ENCODE measurements at places on chromosomes 4 and X.
A peak's percentile ranks its signal among the peaks of the same experiment; 100 is the strongest.

DNA sequence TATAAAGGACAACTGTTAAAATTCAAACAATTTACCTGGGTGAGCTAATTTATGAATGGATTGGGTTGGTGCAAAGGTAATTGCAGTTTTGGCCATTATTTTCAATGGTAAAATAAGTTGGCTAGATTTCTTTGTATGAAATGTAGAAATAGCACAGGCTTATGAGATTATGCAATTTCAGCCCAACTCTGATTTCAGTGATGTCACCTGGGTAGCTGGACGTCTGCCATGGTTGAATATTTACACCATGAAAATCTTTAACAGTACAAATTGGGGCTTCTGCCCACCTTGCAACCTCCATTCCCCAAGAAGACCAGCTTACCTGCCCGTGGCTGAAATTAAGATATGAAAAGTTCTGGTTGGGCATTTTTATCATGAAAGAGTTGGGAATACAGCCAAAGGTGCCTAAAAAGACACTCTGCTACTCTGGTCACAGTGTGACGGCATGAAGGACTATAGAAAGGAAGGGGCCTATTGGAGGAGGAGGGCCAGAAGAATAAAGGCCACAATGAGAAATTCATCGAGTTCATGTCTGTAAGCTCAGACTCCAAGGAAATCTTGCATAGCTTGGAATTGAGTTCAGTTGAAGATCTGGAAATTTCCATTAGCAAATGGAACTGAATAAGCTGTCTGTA is 29.7 kb downstream of the EGF start:
- no peak for DNase-seq

DNA sequence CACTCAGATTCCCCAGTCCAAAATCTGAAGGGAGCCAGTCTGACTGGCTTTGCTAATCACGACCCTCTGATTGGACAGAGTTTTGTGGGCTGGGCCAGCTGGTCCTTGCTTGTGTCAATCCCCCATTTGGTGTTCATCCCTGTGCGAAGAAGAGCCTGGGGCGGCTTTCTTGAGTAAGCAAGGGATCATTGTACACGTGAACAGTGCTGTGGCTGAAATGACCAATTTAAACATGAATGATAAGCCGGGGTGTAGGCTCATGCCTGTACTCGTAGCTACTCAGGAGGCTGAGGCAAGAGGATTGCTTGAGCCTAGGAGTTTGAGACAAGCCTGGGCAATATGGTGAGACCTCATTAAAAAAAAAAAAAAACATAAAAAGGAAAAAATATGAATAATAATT is 379.1 kb downstream of the RAPGEF2 start:
- DNase-seq: no peak

- DNase-seq: no peak
Observed at GRCh38 chr4:636628-637159, 11.3 kb downstream of the PDE6B start.

DNA sequence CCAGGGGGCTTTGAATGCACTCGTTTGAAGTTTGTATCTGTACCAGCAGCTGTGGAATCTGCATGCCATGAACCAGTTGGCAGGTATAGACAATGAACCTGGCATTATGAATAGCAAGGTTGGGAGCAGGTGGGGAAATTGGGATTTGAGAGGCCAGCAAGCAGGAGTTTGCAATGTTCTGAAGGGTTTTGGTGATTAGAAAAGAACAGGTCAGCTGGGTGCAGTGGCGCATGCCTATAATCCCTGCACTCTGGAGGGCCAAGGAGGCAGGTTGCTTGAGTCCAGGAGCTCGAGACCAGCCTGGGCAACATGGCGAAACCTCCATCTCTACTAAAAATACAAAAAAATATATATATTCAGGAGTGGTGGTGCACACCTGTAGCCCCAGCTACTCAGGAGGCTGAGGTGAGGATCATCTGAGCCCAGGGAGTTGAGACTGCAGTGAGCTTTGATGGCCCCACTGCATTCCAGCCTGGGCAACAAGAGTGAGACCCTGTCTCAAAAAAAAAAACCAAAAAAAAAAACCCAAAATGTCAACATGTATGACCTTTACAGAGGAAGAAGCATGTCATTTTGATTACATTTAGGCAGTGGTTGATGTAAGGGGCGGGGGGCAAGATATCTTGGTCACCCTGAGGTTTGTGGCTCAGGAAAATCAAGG is 63.9 kb downstream of the TSC22D3 start:
- DNase-seq: no peak

GRCh38 chr4:166169111-166169510 is 296.1 kb downstream of the TLL1 start:
- DNase-seq: peak; percentile 4

GRCh38 chrX:107000013-107000515 is at the start of gene MORC4:
TSS of gene MORC4 (minus strand) at chrX:107000212. CDS start at chrX:106999969, 243 bp downstream.
- DNase-seq: peak; percentile 81

- peak; percentile 40 for DNase-seq
Observed at GRCh38 chrX:103396186-103396585, 19.8 kb downstream of the BEX3 start.

- no peak for DNase-seq
Observed at GRCh38 chrX:107748506-107748905, 27.1 kb downstream of the TSC22D3 start.

GRCh38 chr4:27001398-27002164 is 140.9 kb downstream of the STIM2 start:
- DNase-seq: no peak

- no peak for DNase-seq
Observed at GRCh38 chrX:41958861-41959260, 35.5 kb upstream of the CASK start.

GRCh38 chr4:7146059-7146785 is 46.1 kb upstream of the SORCS2 start:
- no peak for DNase-seq

DNA sequence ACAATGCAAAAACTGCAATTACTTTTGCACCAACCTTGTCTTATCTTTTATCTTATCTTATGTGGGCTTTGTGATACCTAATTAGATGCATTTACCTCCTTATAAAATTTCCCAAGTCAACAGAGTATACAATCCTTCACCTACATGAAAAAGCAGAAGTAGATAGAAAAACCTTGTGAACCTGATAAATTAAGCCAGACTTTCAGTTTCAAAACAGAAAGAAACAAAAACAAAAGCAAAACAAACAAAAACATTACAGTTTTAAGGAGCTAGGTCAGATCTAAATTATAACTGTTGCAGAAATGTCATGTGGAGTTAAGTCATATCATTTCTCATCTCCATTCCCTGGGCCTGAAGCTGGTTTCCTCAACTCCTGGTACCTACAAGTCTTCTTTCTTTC is 24.9 kb upstream of the CXXC4 start:
- DNase-seq: no peak

DNA sequence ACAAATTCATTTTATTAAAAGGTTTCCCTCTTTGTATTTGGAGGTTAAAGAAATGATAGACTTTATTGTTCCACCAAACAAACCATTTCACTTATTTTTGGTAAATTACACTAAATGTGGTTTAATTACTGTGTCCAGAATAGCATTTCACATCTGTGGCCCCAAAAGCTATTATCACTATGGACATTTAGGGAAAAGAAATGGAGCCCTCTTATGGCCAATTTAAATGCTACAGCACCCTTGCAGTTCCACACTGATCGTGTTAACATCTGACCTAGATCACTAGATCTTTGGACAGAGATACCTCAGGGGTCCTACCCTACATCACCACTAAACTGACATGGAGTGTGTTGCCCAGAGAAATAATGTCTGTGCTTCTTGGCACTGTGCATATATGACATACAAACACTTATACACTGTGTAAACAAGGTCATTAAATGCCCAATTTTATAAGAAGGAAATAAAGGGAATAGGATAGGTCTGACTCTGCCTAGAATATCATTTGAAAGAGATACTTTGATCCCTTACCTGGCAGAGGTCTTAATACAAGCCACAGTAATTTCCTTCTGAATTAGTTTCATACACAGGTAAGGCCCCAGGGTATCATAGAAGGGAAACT is 163.9 kb downstream of the KDR start:
- DNase-seq: peak; percentile 54

GRCh38 chr4:31984872-31985271 is 1264.7 kb downstream of the PCDH7 start:
- peak; percentile 3 for DNase-seq

- no peak for DNase-seq
Observed at GRCh38 chrX:109300415-109300814, 181.5 kb downstream of the GUCY2F start.

- no peak for DNase-seq
Observed at GRCh38 chrX:70635227-70635626, 190.6 kb downstream of the DLG3 start.

GRCh38 chr4:88143504-88143903 is 14.9 kb downstream of the ABCG2 start:
- peak; percentile 51 for DNase-seq

- no peak for DNase-seq
Observed at GRCh38 chrX:12494400-12495138, 296.6 kb upstream of the PRPS2 start.

DNA sequence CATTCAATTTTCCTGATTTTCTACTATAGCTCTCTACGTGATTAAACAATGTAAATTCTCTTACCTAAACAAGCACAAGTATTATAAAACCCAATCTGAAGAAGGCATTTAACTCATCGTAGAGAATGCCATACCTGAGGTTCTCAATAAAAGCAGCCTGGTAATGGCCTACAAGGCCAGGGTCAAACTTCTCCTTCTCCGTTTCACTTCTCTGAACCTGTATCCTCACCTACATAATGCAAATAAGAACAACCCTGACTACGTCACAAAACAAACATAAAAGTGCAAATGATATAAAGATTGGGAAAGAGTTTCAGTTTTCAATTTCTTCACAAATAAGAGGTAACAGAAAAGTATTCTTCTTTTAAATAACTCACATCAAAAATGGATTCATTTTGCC is 55.6 kb upstream of the STS start:
- DNase-seq: no peak

DNA sequence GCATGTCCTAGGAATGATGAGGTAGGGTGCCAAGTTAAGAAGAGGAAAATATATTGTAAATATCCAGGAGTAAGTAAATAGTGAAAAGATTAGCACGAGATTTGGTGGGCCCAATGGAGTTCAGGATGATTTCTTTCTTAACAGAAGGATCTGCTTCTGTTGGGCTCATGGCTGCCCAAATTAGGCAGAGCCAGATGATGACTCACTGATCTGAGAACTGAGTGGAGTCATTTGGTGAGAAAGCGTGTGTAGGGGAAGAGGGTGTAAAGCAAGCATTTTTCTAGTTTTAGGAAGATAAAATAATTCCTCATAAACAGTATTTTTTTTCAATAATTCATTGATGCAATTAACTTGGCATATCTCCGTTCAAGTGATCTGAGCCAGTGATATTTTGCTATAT is 1.6 kb downstream of the TBX22 start:
- peak; percentile 28 for DNase-seq

DNA sequence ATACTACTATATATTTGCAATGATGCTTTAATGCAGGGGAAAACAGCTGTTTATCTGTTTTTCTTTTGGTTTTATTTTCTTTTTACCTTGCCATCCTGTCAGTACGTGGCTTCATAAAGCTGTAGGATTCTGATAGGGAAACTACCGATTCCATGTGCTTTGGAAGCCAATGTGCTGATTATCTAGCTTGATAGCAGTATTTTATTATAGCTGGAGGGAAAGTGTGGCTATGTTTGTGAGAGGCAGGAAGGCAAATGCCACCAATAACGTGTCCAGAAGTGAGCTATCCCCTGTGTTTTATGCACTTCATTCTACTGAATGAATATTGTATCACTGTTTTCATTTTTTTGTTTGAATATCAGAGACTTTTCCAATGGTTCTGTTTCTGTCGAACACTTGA is 43.7 kb downstream of the IL15 start:
- no peak for DNase-seq

GRCh38 chr4:79255793-79256192 is 70.1 kb downstream of the NAA11 start:
- no peak for DNase-seq

DNA sequence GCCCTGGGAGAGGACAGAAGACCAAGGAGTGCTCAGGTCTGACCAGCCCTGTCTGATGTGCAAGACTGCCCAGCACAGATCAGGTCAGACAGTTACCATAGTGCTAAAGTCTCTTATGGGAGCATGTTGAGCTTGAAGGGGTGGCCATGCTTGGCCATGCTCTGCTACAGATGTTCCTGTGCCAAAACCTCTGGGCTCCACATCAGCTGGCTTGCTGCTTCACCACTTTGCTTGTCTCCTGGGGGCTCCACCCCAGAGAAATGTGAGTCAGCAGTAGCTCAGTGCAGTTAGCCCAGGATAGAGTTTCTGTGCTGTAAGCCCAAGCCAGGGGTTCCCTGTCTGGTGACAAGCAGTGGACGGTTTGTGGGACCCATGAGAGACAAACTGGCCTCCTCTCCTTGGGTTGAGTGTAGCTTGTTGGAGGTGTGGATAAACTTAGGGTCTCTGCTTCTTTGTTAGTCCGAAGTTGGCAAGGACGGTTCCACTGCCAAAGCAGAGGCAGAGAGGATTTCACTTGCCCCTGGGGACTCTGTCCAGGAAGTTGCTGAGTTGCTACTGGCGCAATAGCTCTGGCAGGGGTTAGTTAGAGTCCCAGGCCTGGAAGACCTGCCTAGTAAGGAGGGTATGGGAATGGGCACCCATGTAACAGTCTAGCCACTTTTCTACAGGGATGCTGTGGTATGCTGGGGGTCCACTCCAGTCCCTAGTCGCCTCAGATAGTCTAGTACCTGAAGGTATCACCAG is 8.7 kb upstream of the TMSB15C start:
- no peak for DNase-seq

- no peak for DNase-seq
Observed at GRCh38 chr4:120000591-120001296, 65.9 kb downstream of the MAD2L1 start.

DNA sequence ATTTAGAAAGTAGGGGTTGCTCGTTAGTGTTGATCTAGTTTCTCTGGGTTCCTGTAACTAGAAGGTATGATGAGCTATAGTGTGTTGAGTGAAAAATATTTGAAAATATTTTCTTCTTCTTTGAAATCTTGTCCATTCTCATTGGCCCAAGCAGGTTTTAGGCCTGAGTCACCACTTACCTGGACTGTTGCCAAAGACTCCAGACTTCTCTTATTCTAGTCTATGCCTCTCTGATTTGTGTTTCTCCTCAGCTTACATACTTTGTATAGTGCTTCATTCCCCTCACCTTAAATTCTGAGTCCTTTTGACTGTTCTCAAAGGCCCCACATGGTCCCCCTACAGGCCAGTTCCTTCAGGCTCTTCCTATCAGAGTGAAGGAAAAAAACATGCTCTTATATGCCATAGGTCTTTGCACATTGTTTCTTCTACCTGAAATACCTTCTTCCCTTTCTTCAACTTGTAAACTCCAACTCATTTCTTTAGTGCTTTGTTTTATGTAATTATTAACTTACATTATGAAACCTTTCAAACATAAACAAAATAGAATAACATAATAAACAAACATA is 258.2 kb downstream of the PPP1R2C start:
- DNase-seq: peak; percentile 21

GRCh38 chr4:151431728-151432127 is 22.8 kb downstream of the FHIP1A start:
- no peak for DNase-seq

Measured in RKO (cell line).